ENCODE measurements at places on chromosomes 7 and 10.
A peak's percentile ranks its signal among the peaks of the same experiment; 100 is the strongest.

GRCh38 chr10:120823266-120823665, 27.9 kb upstream of the WDR11 start:
- no peak for DNase-seq

- DNase-seq, result no peak
These were observed 171.6 kb upstream of the FOXP2 start for GRCh38 chr7:114242992-114243507.

- no peak for DNase-seq
These were observed 38.4 kb downstream of the PTPRE start for GRCh38 chr10:127945341-127945758.

GRCh38 chr7:112162142-112162766, 43.9 kb downstream of the DOCK4 start:
- no peak for DNase-seq

DNA sequence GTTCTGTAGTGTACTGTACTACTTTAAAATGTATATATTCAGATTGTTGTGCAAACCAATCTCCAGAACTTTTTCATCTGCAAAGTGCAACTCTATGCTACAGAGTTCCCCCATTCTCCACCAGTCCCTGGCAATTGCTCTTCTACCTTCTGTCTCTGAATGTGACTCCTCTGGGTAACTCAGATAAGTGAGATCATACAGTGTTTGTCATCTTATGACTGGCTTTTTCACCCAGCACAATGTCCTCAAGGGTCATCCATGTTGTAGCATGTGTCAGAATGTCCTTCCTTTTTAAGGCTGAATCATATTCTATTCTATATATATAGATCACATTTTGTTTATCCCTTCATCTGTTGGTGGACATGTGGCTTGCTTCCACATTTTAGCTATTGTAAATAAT, 10.8 kb downstream of the SLIT1 start:
- DNase-seq, result no peak

DNA sequence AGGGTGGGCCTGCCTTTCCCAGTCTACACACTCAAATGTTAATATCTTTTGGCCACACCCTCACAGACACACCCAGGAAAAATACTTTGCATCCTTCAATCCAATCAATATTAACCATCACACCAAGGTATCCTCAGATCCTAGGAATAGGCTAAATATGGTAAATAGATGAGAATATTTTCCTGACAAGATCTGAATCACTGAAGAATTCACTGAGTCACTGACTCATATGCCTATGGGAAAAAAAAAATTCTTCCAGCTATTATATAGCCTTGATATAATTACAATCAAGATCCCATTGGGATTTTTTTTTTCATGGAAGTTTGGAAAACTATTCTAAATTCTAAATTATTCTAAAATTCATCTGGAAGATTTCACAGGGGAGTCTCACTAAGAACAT, 65.8 kb downstream of the INHBA start:
- DNase-seq, result no peak

DNA sequence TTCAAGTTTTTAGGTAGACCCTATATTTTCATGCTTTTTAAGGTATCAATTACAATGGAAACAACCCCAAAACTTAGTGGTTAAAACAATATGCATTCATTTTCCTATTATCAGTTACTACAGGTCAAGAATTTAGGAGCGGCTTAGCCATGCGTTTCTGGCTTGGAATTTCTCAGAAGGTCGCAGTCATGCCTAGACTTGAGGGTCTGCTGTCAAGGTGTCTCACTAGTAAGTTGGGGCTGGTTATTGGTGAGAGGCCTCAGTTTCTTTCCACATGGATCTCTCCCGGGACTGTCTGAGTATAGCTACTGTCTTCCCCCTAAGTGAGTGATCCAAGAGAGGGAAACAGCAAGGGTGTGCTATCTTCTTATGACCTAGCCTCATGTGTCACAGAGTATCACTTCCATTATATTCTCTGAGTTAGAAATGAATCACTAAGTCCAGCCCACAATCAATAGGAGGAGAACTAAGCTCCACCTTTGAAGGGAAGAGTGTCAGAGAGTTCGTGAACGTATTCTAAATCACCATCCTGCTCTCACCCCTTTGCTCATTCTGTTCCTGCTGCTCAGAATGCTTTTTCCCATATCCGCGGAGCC, 80.5 kb downstream of the RTKN2 start:
- DNase-seq, result no peak

GRCh38 chr7:20795881-20796280, 9.2 kb upstream of the SP8 start:
- no peak for DNase-seq

DNA sequence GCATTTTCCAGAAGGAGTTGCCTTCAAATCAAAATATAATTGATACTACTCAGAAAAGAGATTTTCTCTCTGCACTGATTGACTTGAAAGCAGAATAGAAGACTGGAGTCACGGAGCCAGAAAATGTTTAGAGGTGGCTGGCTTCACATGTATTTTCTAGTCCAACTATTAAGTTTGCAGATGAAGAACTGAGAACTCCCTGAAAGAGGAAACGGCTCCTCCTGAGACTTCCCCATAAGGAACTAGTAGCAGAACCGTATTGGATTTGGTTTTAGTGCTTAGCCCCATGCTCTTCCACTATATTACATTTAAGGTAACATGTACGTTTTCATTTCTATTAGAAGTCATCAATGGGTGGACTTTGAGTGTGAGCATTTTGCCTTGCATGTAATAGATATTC, 946.3 kb downstream of the CNTNAP2 start:
- no peak for DNase-seq

- DNase-seq, result no peak
These were observed 7.4 kb upstream of the GNA12 start for GRCh38 chr7:2851497-2851896.

GRCh38 chr10:59088912-59089573, 87.4 kb upstream of the PHYHIPL start:
- DNase-seq, result no peak

DNA sequence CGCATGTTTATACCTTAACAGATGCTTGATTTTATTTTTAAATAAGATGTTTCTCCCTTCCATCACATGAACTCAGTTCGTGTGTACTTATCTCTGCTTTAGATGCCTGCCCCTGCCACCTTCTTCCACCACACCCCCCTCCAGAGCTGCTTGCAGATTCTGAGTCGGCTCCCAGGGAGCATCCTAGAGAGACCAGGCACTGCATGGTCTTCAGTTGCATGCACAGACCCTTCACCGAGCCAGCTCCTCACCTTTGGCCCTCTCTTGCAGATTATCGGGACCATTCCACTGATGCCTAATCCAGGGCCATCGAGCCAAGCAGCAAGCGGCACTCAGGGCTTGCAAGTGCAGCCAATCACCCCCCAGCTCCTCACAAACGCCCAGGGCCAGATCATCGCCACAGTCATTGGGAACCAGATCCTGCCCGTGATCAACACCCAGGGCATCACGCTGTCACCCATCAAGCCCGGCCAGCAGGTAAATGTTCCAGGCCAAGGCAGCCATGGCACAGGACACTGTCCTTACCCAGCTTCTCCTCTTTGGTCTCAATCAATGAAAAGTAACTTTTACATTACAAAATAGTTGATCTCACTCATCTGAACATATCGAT, 133.3 kb upstream of the YAE1 start:
- no peak for DNase-seq

GRCh38 chr10:92150823-92151222, 140.1 kb downstream of the CPEB3 start:
- DNase-seq, result no peak

- no peak for DNase-seq
These were observed 95.8 kb downstream of the CLEC2L start for GRCh38 chr7:139619367-139619657.

GRCh38 chr7:127587663-127588018, 570 bp upstream of the ARF5 start:
- no peak for DNase-seq

DNA sequence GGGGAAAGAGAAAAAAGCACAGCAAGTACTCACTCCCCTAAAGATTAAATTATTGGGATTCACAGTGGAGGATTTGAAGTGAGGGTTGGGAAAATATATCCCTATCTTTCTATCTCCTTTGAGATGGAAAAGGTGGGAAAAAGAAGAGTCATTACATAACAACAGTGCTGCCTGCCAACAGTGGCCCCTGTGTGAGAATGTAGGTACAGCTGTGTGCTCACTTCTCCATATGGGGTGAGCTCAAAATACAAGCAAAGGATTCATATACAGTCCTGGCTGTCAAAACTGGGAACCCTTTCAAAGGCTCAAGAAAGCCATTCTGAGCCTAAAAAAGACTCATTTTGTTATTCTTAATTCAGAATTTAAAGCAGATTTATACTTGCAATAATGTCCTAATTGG, 458.5 kb downstream of the GPAM start:
- no peak for DNase-seq

GRCh38 chr7:102030696-102031095, 213.3 kb downstream of the CUX1 start:
- DNase-seq, result no peak

DNA sequence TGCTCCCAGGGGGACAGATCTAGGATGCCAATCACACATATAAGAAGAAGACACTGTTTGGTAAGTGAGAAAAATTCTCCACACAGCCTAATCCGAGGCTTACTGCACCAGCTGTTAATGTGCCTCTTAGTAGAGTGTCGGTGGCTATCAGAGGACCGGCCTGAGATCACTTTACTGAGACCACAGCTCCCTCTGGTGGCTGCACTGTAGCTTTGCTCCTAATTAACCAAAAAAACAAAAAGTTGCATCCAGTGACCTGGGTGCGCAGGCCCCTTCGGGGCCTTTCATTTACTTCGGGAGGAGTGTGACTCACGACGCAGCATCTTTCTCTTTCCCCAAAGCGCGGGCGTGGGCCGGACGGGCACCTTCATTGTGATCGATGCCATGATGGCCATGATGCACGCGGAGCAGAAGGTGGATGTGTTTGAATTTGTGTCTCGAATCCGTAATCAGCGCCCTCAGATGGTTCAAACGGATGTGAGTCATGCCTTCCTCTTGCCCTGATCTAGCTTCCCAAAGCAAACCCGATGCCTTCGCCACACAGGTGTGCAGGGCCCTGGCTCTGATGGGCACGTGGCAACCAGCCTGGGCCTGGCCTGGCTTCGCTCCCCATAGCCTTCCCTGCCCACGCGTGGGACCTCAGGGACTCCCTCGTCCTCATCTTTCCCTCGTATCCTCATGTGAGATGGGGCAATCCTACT, 56.7 kb downstream of the MKI67 start:
- peak; percentile 82 for DNase-seq

- no peak for DNase-seq
These were observed 120.0 kb downstream of the SRPK2 start for GRCh38 chr7:105268511-105269392.

GRCh38 chr7:73876361-73876760, 15.4 kb downstream of the TMEM270 start:
- DNase-seq, result no peak

GRCh38 chr10:86413046-86413728, 46.6 kb upstream of the GRID1 start:
- no peak for DNase-seq

GRCh38 chr10:22505911-22506685, 160.8 kb downstream of the SPAG6 start:
- DNase-seq, result peak; percentile 2

- no peak for DNase-seq
These were observed 7.9 kb upstream of the ZFYVE27 start for GRCh38 chr10:97729014-97729413.

GRCh38 chr10:126851414-126852108, 53.7 kb upstream of the DOCK1 start:
- DNase-seq, result no peak

- DNase-seq, result no peak
These were observed 13.6 kb downstream of the SUMF2 start for GRCh38 chr7:56077681-56078080.

DNA sequence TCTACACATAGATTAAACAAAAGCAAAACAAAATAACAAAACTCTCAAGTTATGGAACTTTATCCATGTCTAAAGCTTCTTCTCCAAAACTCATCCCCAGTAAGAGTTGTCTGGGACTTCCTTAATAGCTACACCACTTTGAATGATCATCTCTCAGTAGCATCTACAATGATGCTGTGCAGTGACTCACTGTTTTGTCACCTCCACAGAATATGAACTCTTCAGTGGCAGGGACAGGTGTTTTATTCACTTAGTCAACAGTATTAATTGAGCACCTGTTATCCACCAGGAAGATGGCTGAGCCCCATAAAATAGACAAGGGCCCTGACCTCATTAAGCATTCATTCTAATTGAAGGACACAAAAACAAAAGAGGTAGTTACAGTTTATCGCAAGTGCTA, 350.7 kb downstream of the ELMO1 start:
- DNase-seq, result no peak

DNA sequence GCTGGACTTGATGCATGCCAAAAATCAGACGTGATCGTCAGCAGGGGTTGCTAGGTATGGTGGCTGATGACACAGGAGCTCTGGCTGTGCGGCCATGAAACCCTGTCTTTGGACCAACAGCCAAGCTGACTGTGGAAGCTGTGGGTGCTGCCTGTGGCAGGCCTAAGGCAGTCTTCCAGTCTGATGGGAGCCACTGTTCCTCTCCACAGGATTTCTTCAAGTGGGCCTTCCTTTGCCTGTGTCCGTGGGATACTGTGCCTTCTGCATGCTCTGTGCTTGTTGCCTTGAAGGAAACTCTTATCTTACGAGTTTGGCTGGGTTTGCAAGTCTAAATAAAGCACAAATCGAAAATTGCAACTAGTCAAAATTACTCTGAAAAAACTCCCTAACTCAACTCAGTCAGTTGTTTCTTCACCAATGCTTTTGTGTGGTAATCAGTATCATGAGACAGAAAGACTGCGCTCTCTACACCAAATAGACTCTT, 101.9 kb upstream of the PDLIM1 start:
- DNase-seq, result no peak

- DNase-seq, result no peak
These were observed 26.4 kb downstream of the ITGB1 start for GRCh38 chr10:32931593-32931992.

DNA sequence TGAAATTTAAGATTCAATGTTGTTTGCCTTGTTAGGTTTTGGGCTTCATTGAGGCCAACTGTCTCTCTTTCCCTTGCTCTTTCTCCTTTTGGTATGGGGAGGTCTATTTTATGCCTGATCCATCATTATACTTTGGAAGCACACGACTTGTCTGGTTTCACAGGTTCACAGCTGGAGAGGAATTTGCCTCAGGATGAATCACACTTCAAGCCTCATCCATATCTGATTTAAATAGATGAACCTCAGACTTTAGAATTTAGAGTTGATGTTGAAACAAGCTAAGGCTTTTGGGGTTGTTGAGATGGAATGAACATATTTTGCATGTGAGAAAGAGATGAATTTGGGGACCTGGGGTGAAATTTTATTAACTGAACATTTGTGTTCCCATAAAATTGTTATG, 150.5 kb upstream of the IGFBP3 start:
- no peak for DNase-seq

- DNase-seq, result no peak
These were observed 215.7 kb upstream of the CDC14C start for GRCh38 chr7:48708635-48709034.
